NCI-H748 treated with DMSO at 0.1 percent for 48 hours (cell line): ENCODE measurements at places on chromosomes 1 and 21.
A peak's percentile ranks its signal among the peaks of the same experiment; 100 is the strongest.

DNA sequence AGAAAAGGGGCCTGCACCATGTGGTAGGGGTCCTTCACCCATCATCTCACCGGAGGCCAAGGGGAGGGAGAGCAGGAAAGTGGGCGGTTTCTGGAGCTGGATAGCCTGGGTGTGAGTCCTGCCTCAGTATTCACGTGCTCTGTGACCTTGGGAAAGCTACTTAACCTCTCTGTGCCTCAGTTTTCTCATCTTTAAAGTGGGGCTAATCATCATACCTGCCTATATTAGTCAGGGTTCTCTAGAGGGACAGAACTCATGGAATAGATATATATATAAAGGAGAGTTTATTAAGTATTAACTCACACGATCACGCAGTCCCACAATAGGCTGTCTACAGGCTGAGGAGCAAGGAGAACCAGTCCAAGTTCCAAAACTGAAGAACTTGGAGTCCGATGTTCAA is 78.7 kb downstream of the FBXO2 start:
- DNase-seq = no peak

- DNase-seq = no peak
Measured at GRCh38 chr1:244339073-244339692, 112.5 kb downstream of the ADSS2 start.

- no peak for DNase-seq
Measured at GRCh38 chr1:230176326-230176725, 109.3 kb downstream of the GALNT2 start.

DNA sequence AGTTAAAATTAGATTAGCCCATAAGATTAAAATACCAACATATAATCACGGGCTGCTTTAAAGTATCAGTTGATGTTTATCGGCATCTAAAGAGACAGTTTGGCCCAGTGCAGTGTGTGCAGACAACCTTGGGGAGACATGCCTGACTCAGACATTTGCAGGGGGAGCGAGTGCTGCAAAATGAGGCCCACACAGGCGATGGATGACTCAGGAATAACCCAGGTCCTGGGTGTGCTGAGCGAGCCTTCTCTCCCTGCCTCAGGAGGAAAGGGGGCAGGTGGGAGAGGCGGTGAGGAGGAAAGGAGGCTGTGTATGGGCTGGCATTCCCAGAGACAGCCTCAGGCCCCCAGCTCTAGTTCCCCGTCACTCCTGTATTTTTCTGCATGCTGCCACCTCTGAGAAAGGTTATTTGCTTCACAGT is 9.0 kb downstream of the SLC9A1 start:
- DNase-seq = no peak

DNA sequence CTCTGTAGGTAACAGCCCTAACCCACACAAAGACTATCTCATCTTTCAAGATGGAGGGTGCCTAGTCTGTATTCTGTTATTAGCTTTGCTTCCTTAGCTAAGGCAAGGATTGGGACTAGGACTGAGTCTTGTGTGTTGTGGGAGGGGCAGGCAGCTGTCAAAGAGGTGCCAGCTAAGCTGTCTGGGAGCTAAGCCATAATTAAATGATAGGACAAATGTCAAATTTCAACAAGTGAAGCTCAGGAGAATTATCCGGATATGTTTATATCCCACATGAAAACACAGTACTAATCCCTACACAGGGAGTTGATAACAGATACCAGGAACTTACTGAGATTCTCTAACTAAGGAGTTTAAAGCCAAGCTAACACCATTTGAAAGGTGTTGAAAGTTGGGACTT is 70.5 kb upstream of the NGF start:
- no peak for DNase-seq

DNA sequence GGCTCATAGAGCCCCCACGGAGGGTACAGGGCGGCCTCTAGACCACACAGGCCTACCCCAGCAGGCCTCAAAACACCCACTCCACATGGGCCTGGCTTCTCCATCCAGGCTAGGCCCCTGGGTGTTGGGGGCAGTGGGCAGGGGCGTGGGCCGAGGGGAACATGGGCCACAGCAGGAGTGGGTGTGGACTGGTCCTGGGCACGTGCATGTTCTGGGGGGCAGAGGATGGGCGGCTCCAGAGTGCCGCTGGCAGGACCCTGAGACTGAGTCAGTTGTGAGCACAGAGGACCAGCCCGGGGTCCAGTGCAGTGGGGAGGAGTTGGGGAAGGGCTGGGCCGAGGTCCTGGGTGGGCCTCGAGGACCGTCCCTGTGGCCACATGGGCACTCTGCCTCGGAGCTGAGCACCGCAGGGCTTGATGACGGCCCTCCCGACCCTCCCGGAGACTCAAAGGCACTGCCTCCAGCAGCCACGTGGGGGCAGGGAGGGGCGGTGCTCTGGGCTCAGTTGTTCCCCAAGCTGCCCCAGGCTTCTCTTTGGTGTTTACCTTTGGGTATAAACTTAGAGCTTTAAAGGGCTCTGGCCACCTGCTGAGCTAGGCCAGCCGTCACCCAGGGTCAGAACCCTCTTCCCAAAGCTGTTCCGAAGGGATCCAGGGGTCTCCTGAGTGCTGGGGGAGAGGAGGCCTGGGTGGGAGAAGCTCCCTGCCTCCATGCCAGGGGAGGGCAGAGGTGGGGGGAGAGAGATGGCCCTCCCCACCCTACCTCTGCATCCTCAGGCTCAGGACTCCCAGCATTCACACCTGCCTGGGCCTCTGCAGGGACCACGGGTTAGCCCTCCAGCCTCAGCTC is 79.9 kb downstream of the MORN1 start:
- DNase-seq = no peak

DNA sequence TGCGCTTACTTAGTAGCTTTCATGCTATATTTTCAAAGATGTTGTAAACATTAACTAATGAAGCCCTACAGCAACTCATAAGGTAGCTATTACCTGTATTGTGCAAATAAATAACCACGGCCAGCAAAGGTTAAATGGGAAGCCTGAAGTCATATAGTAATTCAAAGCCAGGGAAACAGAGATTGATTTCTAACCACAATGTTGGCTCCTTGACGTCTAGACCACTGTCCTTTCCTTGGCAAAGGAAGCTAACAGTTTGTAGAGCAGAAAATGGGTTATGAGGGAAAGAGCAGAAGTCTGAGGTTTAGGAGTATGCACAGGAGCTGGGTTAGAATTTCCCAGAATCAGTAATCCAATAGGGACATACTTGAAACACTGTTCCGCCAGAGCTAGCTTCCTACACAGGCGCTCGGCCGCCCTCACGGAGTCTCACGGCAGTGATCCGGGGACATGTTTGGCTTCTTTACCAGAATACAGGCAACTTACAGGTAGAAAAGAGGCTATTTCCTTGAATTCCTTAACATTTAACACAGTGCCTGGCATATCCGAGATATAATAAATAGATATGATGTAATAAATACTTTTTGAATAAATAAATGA is 298.8 kb upstream of the LYPLAL1 start:
- DNase-seq = no peak

GRCh38 chr21:31580866-31581276 is 78.6 kb upstream of the SOD1 start:
- DNase-seq = peak; percentile 36

DNA sequence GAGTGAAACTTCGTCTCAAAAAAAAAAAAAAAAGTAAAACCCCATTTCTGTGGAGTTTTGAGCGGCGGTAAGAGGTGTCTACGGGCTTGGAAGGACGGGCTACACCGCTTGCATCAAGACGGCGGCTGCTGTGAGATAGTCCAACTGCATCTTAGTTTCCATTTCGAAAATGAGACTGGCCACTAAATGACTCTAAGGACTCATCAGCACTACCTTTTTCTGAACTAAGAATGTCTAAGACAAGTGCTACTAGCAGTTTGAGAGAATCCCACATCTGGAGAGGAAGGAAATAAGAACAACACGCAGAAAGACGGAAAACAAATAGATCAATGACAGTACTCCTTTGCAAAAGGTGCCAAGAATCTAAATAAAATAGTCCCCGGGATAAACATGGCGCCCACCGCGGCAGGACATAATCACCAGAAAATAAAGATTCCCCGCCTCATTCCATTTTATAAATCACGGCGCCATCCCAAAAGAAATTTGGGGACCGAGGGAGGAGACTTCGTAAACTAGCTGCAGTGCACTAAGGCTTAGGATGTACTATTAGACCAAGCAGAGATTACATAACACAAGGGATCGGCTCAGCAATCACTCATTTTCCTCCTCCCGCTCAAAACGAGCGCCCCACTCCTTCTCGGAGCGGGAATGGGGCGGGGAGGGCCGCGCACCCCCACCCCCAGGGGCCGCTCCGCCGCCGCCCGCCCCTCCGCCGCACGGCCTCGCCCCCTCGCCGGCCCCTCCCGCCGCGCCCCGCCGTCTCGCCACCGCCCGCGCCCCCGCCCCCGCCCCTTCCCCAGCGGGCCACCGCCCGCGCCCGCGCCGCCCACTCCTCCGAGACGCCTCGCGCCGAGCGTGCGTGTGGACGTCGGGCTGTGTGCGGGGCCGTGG is 1.1 kb downstream of the POGZ start:
- DNase-seq = peak; percentile 45

DNA sequence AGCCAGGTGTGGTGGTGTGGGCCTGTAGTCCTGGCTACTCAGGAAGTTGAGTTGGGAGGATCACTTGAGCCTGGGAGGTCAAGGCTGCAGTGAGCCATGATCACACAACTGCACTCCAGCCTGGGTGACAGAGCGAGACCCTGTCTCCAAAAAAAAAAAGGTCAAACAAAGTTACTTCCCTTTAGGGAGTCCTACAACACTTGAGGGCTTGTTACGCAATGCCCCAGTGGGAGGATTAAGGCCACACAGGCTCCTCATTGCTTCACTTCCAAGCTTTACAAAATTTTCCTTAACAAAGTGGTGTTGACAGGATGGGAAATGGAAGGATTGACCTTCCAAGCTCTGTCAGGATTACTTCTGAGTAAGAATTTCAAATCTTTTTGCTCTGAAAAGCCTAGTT is 6.2 kb upstream of the EXTL1 start:
- no peak for DNase-seq

- peak; percentile 79 for DNase-seq
Measured at GRCh38 chr1:217630711-217631591, at the start of the genes GPATCH2 and SPATA17. Gene GPATCH2, minus strand, starts transcription at chr1:217631090. Its CDS starts 119 bp downstream, at chr1:217630971. Gene SPATA17, plus strand, starts transcription at chr1:217631344. Its CDS starts 35 bp downstream, at chr1:217631379.

- DNase-seq = no peak
Measured at GRCh38 chr1:8026976-8027747, 1.1 kb upstream of the ERRFI1 start.

GRCh38 chr1:230839173-230839572 is 29.1 kb downstream of the C1orf198 start:
- DNase-seq = no peak
